ENCODE measurements at places on chromosomes 13 and 19.

DNA sequence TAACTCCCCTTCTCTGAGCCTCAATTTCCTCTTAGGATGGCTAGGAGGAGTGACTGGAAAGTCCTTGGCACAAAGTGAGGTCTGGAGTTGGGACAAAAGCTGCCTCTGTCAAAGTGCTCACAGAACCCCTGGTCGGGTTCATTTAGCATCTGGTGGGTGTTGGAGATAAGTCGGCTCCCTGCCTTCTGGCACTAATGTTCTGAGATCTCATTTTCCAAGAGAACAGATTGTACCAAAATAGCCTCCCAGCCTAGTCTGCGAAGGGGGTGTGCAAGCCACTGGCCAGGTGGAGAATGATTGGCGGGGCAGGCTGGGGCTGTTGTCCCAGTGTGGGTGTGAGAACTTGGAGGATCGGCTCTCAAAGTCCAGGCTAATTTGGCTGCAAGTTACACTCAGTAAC, 20.7 kb upstream of the NWD1 start:
- no peak for DNase-seq

- no peak for DNase-seq
Observed at GRCh38 chr13:45332831-45333219, 8.2 kb downstream of the TPT1 start.

- no peak for DNase-seq
Observed at GRCh38 chr19:4199699-4200293, 17.3 kb downstream of the ANKRD24 start.

DNA sequence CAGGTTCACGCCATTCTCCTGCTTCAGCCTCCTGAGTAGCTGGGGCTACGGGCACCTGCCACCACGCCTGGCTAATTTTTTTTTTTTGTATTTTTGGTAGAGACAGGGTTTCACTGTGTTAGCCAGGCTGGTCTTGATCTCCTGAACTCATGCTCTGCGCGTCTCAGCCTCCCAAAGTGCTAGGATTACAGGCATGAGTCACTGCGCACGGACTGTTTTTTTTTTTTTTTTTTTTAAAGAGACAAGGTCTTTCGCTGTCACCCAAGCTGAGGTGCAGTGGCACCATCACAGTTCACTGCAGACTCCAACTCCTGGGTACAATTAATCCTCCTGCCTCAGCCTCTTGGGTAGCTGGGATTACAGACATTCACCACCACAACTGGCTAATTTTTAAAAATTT, 8.2 kb upstream of the ADAMTS10 start:
- DNase-seq = no peak

GRCh38 chr13:72521940-72522661, 205.3 kb downstream of the MZT1 start:
- DNase-seq = no peak

- no peak for DNase-seq
Observed at GRCh38 chr13:113298043-113298945, 1.3 kb downstream of the LAMP1 start.

- no peak for DNase-seq
Observed at GRCh38 chr19:2488942-2489731, 13.2 kb downstream of the GADD45B start.

GRCh38 chr19:12786952-12787351, 4.3 kb upstream of the JUNB start:
- DNase-seq = no peak

DNA sequence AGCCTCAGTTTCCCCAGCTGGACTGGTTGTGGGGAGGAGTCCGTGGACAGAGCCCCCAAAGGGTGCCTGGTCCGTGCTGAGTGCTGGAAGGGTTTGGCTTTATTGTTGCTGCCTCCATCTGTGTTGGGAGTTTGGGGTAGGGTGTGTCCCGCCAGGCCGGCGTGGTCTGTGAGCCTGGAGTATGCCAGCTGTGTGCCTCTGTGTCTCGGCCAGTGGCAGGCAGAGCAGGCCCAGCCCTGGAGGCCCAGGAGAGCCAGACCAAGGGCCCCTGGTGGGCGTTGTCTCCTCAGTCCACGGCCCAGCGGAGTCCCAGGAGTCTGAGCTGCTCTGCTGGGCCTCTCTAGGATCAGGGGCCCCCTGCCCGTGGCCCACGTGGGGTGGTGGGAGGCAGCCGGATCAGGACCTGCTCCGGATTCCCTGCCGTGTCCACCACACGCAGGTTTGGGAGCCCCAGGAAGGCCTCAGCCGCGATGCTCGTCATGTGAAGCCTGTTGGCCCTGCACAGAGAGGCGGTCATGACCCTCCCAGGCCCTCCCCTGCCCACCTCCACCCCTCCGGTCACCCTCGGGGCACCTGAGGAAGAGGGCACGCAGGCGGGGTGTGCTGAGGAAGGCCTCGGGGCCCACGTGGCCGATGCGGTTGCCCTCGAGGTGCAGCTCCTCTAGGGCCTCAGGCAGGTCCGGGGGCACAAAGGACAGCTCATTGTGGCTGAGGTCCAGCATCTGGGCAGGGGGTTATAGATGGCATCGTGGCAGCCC, 6.6 kb downstream of the PODNL1 start:
- no peak for DNase-seq

GRCh38 chr13:40151673-40152072, 496.2 kb downstream of the COG6 start:
- DNase-seq = no peak

DNA sequence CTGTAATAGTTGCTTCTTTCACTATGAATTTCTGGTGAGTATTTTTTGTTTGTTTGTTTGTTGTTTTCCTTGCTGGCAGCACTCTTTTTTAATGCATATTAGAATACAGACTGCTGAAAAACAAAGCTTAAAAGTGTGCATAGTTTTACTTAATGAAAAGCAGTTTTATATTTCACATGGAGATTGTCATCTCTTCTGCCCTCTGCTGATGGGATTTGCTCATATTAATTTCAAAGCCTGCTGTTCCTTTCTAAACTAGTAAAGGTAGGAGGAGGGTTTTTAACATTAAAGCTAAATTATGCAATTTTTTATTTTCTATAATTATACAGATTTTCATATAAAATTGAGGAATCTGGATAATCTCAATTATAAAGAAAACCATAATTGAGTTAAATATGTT, 692.6 kb upstream of the SLITRK1 start:
- DNase-seq = no peak

GRCh38 chr19:1457031-1457739, 7.3 kb downstream of the APC2 start:
- DNase-seq = no peak

DNA sequence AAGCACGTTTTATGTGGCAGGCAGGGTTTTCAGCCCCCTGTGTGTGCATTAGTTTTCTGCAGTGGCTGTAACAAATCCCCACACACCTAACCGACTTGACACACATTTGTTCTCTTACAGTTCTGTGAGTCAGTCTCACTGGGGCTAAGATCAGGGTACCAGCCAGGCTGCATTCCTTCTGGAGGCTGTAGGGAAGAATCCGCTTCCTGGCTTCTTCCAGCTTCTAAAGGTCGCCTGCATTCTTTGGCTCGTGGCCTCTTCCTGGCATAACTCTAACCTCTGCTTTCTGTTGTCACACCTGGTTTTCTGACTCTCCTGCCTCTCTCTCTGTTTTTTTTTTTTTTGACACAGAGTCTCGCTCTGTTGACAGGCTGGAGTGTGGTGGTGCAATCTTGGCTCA, 6.4 kb downstream of the ELSPBP1 start:
- no peak for DNase-seq

GRCh38 chr19:38441657-38442348, 8.3 kb downstream of the RYR1 start:
- no peak for DNase-seq

- DNase-seq = no peak
Observed at GRCh38 chr13:39490136-39490535, 112.9 kb downstream of the LHFPL6 start.

- no peak for DNase-seq
Observed at GRCh38 chr13:30196025-30196424, 111.3 kb downstream of the KATNAL1 start.

GRCh38 chr19:49856574-49857021, 5.6 kb downstream of the PTOV1 start:
- no peak for DNase-seq

DNA sequence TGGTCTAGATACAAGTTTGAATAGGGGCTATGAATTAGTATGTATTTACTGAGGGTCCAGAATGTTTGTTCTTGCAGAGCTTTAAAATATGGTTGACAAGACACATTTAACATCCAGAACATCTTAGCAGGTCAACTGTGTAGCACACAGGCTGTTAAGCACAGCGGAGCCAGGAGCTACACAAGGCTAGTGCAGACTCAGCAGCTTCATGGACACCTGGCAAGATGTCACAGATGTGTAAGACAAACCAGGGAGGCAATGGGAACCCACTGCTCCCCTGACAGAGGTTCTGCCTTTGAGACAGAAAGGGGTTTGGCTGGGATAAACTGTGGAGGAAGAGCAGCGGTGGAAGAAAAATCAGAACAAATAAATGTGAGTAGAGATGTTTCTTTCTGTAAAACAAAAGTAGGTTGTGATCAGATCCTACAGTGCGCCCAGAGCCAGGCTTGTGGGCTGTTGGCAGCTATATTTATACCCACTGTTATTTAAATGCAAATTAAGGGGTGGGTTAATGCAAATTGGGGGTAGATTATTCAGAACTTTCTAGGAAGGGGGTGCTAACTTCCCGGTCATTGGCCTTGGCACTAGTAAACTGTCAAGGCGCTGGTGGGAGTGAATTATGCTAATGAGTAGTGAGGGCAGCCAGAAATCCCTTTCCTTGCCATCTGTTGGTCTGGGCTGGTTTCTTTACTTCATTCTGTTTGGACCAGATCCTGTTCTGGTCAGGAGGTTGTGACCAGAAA, 33.0 kb downstream of the MIPEP start:
- no peak for DNase-seq

DNA sequence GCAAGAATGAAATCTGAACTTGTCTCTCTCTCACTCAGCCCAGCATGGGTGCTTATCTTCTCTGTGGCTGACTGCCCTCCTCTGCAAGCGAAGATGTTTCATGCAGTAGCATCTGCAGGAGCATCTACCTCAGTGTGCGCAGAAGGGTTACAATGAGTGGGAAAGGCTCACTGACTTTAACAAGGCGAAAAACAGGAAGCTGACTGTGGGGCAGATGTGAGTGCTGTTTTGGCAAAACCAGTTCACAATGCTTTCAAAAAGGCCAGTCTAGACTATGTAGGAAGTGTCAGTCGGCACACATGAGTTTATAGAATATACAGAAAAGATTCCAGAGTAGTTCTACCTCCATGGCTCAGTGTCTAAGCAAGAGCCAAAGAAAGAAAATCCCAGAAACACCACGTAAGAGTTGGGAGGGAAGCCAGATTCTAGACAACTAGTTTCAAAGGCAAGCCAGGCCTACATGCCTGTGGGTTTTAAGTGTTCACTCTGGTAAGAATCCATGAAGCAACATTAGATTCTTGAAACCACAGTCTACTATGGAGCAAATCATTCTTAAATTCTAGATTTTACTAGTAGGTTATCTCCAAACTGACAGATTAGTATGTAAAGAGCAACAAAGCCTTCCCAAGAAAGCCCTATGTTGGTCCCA, 124.5 kb downstream of the ABCC4 start:
- DNase-seq = no peak

- no peak for DNase-seq
Observed at GRCh38 chr19:45195764-45196163, 17.2 kb downstream of the BLOC1S3 start.

DNA sequence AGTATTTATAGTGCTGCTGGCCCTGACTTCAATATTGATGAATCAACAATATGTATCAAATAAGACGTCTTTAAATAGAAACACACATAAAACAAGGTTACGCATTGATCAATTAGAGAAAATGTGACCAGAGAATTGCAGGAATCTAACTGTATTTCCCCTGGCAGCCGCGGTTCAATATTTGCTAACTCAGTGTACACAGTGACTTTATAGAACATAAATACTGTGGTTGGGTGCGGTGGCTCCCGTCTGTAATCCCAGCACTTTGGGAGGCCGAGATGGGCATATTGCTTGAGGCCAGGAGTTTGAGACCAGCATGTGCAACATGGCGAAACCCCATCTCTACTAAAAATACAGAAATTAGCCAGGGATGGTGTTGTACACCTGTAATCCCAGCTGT, 22.8 kb upstream of the UPF3A start:
- no peak for DNase-seq

DNA sequence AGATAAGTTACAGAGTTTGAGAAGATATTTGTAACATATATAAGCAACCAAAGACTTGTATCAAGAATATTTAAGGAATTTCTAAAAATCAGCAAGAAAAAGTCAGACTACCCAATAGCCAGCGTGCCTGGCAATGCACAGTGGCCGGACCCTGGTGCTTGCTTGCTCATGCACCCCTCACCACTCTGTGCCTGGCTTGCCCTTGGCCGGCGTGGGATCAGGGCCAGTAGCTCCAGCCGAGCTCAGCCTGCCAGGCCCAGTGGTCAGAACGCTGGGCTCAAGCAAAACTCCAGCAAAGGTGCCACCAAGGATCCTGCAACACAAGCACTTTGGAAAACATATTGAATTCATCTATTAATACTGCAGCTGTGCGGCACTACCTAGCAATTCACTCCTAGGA, 95.1 kb downstream of the KATNAL1 start:
- no peak for DNase-seq

DNA sequence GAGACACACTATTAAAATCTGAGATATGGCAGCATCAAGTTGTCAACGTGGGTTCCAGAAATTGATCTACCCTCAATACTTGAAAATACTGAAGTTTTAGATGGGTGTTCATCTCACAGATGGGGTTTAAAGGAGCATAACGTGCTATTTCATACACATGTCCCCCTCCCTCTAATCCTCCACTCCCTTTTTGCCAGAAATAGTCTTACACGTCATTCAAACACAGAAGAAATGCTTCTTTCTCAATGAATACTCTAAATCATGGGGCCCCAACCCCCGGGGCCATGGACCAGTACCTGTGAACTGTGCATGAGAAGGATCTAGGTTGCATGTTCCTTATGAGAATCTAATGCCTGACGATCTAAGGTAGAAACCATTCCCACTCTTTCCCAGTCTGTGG, 19.6 kb downstream of the KLF12 start:
- no peak for DNase-seq
